ENCODE measurements at places on chromosomes 12 and 14.

DNA sequence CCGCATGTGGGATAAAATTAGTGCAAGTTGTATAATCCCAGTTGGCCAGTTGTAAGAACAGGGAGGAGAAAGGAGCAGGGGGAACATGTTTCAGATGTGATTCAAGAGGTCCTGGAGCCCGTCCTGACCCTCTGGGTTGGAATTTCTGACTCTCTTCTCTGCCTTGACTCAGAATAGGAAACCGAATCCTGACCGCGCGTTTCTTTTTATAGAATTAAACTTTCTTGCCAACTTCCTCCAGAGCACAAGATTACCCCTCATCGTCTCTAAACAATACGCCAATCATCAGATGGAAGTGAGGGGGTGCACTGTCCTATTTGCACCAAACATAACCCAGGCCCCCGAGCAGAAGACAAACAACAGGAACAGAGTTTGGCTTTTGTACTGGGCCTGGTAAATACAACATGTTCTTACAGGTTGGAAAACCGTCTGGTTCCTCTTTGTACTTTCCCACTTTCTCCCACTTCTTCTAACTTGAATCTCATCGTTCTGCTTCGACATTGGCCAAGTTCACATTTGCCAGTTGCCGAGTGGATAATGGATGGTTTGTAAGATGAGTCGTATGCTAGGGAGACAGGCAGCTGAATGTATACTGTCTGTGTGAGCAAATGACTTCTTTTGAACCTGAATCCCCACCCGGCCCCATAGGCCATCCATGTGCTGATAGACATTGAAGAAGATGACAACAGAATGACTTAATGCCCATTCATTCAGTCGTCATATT, 42.6 kb upstream of the MED13L start:
- DNase-seq = no peak

GRCh38 chr12:107275530-107275929, 182.2 kb upstream of the CRY1 start:
- no peak for DNase-seq

DNA sequence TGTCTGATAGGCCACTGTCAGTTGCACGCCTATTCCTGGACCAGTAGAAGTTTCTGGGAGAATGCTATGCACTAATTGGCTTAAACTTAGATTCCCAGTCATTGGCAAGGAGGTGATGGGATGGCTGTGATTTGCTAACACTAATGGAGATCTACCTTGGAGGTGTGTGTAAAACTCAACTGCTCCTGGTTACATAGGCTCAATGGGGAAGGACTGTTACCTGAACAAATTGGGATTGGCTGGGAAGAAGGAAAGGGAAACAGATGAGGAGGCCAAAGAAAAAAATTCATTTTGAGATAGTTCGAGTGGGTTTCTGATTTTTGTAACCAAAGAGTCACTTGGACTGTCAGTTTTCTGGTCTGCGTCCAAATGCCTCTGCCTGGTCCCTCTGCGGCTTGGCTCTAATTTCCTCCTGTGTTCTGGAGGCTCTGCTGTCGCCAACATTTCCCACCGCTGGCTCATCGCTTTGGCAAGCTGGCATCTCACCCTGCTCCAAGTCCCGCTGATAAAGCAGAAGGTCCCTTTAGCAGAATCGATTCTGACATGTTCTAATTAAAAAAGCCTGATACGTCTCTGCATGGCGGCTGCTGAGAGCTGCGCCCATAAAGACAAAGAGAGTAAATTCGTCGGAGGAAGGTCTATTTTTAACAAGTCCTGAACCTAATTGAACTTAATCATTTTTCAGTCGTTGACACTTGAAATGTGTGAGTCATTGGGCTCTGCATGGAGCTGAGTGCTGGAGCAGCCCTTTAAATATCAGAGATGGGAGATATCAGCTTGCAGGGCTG, 2.0 kb upstream of the CCDC63 start:
- no peak for DNase-seq

GRCh38 chr12:3187846-3188770, 110.9 kb downstream of the TSPAN9 start:
- DNase-seq = no peak

DNA sequence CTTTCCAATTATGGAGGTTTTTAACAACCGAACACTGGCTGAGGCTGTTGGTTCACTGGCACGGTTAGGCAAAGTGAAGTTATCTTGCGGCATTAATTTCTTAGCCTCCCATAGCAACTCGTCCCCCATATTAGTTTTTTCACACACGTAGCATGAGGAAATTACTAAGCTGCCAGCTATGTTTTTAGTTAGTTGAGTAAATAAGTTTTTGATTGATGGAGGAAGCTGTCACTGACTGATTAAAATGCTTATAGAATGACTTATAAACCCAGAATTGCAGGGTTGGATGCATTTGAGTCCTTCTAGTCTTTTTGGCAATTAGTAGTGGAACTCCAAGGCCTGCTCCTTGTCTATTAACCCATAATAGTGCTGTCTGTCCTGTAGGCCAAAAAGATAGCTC, 97.1 kb downstream of the ALG10 start:
- no peak for DNase-seq

DNA sequence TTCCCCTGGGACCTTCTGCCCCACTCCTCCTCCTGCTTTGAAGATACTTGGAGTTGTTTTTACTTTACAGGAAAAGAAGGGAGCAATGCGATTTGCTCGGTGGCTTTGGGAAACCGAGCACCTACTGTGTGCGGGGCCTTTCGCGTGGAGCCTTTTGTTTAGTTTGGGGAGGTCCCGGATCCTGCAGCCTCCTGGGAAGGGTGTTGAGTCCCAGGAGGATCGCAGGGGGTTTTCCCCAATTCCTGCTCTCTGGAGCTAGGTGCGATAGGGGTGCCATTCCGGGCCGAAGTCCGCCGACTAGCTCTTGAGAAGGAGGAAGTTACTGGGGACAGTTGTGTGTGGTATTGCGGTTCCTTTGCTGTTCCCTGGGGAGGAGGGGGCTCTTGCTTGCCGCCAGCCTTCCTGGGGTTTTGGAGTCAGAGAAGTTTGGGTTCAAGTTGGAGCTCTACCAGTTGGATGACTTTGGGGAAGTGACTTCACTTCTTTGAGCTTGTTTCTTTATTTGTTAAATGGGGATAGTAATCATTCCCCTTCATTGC, 1.1 kb downstream of the BRI3BP start:
- DNase-seq = no peak

- no peak for DNase-seq
Measured at GRCh38 chr14:76883447-76883846, 57.2 kb downstream of the LRRC74A start.

- no peak for DNase-seq
Measured at GRCh38 chr12:17304503-17305347, 698.8 kb upstream of the LMO3 start.

- DNase-seq = no peak
Measured at GRCh38 chr12:108704527-108704926, 26.8 kb downstream of the CORO1C start.

DNA sequence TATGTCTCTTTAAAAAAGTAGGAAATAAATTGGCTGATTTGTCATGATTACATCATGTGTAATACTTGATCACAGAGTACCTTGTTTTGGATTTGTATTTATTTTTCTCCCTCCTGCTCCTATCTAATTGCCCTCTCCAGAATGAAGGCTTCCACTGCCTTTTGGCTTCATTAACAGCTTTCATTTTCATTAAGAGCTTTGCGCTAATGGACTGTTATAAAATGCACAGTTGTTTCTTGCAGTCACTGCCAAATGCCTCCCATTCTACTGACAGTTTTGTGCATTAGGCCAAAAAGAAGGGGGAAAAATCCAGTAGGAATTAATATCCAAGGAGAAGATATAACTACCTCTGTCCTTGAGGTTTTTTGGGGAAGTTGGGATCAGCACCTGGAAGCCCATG, 159.2 kb downstream of the NRXN3 start:
- no peak for DNase-seq

DNA sequence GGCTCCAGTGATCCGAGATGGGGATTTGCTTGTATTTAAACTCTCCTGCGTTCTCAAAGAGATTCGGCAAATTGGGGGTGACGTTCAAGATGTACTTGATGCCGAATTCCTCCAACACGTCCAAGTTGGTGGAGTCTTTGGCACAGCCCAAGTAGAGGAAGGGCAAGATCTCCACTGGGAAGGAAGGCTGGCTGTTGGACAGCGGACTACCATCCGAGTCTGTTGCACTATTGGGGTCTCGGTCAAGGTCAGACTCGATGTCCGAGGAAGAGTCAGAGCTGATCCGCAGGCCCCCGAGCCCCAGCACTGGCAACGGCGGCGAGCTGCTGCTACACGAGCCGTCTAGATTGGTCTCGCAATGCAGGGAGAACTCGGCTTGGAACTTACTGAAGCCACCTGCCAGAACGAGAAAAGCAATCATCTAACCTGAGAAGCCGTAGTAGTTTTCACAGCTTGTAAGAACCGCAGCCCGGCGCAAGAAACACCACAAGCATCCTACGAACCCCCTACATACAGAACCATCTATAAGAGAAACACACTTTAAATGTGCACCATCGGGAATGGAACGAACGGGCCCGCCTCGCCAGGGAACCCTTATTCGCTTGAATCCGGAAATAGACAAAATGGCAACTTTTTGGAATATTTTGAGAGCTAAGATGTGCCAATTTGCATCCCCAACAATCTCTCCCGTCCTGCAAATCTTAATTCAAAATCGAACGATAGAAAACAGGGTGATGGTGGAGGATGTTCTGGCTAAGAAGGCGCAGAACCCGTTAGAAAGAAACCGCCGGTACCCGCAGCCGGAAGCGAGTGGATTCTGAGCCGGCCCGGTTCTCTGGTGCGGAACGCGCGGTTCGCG, 1.4 kb downstream of the DUSP6 start:
- DNase-seq = no peak
